ENCODE measurements at places on chromosomes 7 and 10.

GRCh38 chr10:31928549-31929260 lies at the start of gene ARHGAP12:
Gene ARHGAP12, minus strand, starts transcription at chr10:31928831. Its CDS starts 19,976 bp downstream, at chr10:31908855.
- peak; percentile 85 for DNase-seq

DNA sequence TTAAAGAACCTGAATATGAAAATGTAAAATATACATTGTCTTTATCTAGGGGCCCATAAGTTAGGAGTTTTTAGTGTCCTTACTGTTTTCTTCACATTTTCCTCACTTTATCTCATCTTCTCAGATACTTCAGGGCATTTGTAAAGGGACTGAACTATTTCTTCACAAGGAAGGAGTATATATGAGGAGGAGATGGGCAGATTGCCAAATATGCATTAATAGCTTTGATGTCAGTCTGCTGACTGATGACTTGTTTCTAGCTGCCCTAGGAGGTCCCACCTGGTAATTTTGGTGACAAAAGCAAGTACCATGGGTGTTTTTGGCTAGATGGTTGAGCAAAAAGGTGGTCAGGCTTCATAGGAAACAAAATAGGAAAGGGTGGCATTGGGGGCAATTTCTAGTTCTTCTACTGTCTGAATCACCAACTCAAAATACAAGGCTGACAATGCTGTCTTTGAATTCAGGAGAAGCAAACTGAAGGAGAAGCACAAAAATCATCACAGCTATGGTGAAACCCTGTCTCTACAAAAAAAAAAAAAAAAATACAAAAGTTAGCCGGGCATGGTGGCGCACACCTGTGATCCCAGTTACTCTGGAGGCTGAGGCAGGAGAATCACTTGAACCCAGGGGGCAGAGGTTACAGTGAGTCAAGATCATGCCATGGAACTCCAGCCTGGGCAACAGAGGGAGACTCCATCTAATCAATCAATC lies 10.4 kb upstream of the STRIP2 start:
- peak; percentile 24 for DNase-seq

DNA sequence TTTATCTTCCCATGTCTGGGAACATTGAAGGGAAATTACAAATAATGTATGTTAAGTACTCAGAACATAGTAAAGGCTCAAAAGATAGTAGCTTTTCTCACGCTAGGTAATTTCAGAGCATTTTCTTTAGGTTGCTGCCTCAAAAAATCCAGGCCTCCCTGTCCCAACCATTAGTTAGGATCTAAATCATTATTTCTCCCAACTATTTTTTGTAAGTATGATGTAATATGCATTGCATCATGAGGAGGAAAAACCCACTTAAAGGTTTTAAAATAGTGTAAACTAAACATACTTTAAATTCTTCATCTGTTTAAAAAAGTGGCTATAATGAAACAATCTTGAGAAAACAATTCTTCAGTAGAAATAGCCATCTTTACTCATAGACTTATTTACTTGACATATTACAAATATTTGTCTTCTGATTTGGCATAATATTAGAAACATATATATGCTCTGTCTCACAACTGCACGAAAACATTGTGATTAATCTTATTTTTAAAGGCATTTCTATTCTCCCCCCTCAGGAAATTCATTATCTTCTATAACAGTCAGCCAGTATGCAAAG lies 329.3 kb downstream of the ELMO1 start:
- DNase-seq: peak; percentile 47

DNA sequence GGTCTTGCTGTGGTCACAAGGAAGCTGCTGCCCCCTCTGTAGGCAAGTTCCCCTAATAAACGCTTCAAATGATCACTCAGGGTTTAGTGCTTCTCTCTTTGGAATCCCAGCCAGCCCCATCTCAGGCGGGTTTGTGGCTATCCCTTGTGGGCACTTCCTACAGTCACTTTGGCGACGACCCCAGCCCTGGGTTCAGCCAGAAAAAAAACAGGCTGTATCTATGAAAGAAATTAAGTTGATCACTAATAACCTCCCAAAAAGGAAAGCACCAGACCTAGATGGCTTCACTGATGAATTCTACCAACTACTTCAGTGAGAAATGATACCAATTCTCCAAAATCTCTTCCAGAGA lies 208.2 kb downstream of the MAD1L1 start:
- DNase-seq: no peak

DNA sequence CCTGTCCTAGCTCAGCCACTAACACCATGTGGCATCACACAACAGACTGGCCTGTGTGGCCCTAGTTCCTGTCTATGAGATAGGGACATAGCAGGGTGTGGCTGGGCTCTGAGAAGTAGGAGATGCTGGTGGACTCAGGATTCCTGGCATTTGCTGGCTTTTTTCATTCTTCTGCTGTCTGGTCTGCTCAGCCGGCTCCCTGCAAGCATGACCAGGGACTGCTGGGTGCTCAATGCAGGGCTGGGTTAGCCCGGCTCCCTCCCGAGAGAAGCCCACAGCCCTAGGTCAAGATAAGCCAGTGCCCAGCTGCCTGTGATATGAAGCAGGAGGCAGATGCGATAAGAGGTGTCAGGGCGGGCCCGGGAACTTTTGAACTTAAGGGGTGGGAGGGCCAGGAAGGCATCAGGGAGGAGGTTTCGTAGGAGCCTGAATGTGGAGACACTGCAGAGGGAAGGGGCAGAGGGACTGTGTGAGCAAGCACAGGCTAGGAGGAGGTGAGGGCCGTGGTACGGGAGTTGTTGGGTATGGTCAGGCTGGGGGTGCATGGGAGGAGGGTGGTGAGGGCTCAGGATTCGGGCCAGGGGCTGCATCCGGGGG lies 3.5 kb downstream of the AQP1 start:
- DNase-seq: no peak

DNA sequence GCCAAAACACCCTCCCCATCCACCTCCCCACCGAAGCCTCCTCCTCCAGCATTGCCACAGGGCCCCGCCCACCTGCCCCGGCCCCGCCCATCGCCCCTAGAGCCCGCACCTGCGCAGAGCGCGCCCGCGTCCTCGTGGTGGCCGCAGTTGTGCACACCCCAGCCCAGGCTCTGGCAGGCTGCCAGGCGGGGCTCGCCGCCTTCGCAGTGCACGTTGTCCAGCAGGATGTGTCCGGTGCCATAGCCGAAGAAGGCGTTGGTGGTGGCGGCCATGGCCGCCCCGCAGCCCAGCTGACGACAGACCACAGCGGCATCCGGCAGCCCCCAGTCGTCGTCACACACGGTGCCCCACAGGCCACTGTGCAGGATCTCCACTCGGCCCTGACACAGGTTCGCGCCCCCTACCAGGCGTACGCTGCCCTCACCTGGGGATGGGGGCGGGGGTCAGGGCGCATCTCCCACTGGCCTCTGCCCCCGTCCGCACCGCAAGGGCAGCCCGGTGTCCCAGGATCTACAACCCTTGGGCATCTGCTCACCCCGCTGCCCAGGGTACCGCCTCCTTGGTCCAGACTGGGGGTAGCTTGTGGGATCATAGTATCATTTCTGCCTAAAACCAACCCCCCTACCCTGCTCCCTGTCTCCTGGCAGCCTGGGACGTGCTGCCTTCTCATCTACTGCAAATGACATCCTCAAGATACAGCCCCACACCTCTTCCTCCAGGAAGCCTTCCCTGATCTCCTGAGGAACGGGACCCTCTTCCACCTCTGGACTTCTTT lies 11.9 kb downstream of the SSC4D start:
- DNase-seq: peak; percentile 52

- no peak for DNase-seq
Measured at GRCh38 chr10:103800789-103801540, 54.4 kb downstream of the SH3PXD2A start.

- peak; percentile 75 for DNase-seq
Measured at GRCh38 chr7:152054367-152055230, 29.1 kb downstream of the GALNT11 start.

DNA sequence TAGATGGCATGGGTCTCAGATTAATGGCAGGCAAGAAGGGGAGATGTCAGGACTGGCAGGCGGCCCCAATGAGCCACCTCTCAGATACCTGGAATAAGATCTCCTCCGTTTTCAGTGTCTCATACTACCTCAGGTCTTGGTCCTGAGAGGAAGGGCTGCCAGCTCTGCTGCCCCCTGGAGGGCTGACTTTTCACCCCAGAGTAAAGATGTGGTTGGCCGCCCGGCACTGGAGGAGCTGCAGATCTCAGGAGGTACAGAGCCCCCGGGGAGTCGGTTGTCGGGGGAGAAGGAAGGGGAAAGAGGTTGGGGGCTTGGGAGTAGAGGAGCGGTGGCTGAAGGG lies 642 bp upstream of the COL13A1 start:
- DNase-seq: peak; percentile 51

- DNase-seq: no peak
Measured at GRCh38 chr10:22022257-22023032, 18.9 kb upstream of the DNAJC1 start.

DNA sequence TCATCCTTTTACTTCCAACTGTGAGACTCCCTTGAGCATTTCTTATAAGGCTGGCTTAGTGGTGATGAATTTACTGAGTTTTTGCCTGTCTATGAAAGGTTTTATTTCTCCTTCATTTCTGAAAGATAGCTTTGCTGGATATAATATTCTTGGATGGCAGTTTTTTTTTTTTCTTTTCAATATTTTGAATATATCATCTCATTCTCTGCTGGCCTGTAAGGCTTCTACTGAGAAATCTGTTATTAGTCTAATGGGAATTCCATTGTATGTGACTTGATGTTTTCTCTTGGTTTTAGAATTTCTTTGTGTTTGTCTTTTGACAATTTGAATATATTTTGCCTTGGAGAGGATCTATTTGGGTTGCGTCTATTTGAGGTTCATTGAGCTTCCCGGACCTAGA lies 22.4 kb downstream of the PHTF2 start:
- DNase-seq: no peak

DNA sequence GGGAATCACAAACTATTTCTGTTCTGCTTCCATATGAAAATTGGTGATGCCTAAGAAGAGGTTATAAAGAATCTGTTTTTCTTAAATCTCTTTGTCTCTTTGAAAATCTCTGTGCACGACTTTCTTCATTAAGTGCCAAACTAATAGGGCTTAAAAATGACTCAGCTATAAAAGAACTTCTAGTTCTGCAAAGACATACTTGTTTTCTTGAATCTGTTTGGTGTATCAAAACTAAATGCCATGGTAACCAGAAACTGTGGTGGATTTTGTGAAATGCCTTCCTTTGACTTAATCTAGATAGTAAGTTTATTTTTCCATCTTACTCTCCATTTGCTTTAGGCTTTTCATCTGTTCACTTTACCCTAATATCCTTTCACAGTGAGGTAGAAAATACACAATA lies 417.8 kb downstream of the PARD3 start:
- DNase-seq: peak; percentile 58

GRCh38 chr7:132457658-132458057 lies 118.6 kb downstream of the PLXNA4 start:
- DNase-seq: no peak

DNA sequence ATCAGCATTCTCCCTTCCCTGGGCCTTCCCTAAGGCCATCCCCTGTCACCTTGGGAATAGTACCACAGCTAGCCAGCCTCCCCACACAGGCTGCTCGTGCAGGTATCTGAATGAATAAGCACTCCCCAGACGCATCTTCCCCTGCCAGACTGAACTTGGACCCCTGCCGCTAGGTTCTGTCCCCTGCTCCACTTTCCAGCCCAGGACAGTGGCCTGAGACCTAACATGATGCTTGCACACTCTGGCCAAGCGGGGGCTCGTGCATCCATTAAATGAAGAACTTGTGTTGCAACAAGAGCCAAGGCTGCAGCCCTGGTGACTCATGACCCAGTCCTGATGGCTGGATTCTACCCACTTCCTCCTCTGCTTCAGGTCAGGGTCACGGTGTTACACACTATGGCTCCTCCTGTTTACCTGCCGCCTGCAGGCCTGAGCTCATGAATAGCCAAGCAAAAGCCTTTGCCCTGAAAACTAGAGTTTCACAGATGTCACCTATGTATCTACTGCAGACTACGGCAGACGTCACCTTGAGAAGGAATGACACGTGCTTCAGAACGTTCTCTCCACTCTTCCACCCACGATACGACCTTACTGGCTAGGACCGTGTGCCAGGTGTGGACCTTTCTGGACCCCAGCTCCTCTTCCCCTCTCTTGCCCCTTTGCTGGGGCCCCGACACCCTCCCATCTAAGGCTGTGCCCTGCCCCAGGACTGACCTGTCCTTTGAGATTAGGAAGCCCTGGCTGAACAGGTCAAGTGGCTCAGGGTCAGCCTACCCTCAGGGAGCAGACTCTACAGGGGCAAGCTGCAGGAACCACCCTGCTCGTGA lies 6.5 kb downstream of the ASB13 start:
- DNase-seq: peak; percentile 35

- DNase-seq: no peak
Measured at GRCh38 chr7:129368389-129368986, 65.7 kb upstream of the STRIP2 start.

GRCh38 chr10:77111611-77112550 lies 525.7 kb downstream of the KCNMA1 start:
- peak; percentile 93 for DNase-seq

DNA sequence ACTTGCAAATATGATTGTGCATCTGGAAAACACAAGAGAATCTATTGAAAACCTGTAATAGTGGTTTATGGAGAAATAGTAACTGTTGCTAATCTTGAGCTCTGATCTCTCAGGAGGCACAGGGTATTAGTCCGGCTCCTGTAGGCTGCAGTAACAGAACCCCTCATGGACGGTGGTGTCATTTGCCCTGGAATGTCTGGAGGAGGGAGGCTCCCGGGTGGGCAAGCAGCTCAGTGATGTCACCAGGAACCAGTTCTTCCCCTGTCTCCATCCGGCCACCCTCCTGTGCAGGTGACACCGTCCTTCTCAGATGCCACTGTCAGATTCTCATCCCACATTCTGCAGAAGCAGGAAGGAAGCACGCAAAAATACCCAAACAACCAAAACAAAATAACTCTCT lies 29.3 kb downstream of the INPP5A start:
- DNase-seq: no peak

GRCh38 chr7:45162943-45163691 lies 5.5 kb downstream of the RAMP3 start:
- no peak for DNase-seq

- DNase-seq: peak; percentile 55
Measured at GRCh38 chr7:11228515-11228914, 254.8 kb downstream of the PHF14 start.

GRCh38 chr7:142477079-142477651 lies 219.3 kb upstream of the PRSS58 start:
- DNase-seq: peak; percentile 59

- DNase-seq: peak; percentile 47
Measured at GRCh38 chr7:43211693-43212092, 99.2 kb downstream of the HECW1 start.

DNA sequence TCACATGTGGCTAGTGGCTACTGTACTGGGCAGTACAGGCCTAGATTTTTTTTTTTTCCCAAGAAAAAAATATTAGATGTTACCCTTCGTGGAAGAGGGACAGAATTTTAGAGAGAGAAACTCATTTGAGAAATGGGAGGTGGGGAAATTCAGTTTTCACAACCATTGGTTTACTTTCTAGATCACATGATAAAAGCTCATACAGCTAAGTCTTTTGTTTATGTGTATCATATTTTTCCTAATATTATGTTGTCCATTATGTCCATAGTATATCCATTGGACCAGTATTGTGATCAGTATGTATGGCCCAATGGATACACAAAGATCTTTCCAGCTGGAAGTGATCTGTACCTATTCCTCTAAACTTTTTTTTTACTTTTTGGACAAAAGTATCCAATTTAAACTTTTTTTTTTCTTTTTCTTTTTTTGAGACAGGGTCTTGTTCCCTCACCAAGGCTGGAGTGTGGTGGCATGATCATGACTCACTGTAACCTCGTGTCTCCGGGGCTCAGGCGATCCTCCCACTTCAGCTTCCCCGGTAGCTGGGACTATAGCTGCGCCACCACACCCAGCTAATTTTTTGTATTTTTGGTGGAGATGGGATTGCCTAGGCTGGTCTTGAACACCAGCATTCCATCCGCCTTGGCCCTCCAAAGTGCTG lies 4.1 kb downstream of the CALU start:
- DNase-seq: no peak

GRCh38 chr7:156034397-156034796 lies 222.1 kb upstream of the SHH start:
- no peak for DNase-seq
